Activated B cell treated with CpG ODN at 0.5 μM for 24 hours (primary cell): ENCODE measurements at places on chromosomes 3 and 15. TPM values are rescaled to one million over a fixed set of nuclear protein-coding genes. Genes with fewer than 3 reads are reported as not detected.

GRCh38 chr3:14494279-14494972 lies 45.7 kb downstream of the GRIP2 start:
- H3K4me1 ChIP-seq, result no peaks in the 10 kb centered on the region
- H3K4me3 ChIP-seq, result no peak overlapping the region
- no peak overlapping the region for H3K27ac ChIP-seq

DNA sequence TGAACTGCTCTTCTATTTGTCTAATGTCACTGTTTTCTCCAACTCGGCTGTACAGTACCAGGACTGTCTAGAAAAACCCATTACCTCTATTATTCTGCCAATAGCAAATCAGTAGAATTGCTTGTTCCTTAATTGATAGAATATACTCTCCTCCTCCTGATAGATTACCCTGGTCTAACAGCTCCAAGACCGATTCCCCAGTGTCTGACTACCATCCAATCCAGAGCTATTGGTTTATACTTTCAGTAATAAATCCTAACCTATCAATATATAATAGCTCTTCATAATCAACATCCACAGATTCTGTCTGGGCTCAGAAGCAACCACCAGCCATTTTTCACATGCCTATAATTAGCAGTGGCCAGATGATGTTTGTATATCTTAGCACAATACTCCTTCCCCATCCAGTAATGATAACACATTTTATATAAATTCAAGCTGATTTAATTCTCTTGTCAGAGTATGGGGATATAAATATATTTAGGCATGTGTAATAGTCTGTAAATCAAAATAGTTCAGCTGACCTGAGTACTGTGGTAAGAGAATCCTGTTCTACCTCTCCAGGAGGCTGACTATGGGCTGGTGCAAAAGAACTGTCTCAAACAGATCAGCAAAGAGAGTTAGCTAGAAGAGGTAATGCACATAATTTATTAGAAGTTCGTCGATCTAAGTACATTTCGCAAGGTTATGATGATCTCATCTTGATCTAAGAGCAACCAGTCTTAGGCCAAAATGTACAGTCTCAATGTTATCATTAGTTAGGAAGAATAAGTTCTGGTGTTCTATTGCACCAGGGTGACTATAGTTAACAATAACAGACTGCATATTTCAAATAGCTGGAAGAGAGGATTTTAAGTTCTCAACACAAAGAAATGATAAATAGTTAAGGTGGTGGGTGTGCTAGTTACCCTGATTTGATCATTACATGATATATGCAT lies 193.4 kb downstream of the SHOX2 start:
- no peak overlapping the region for H3K27ac ChIP-seq
- no peaks in the 10 kb centered on the region for H3K36me3 ChIP-seq
- no peak for DNase-seq

DNA sequence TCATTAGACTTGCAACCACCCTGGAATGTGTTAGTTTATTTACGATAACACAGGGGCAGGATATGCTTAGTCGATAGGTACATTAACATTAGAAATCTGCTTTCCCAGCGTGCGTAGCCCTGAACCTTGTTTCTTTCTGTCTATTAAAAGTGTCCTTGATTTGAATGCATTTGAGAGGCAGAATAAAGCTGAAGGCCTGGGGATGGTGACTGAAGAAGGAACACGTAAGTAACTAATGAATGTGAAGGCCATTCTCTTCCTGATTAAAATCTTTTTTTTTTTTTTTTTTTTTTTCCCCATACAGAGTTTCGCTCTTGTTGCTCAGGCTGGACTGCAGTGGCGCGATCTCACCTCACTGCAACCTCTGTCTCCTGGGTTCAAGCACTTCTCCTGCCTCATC lies 142.8 kb upstream of the CHRM5 start:
- H3K27ac ChIP-seq, result no peak overlapping the region
- H3K36me3 ChIP-seq, result no peaks in the 10 kb centered on the region
- no peak overlapping the region for H3K4me3 ChIP-seq
- no peaks in the 10 kb centered on the region for H3K4me1 ChIP-seq
- peaks cover 7% of the 10 kb centered on the region for H3K27me3 ChIP-seq

The FBXO22 gene
- 19.6 and 24.4 TPM in 2 replicates for total RNA-seq

The PGBD4 gene
- total RNA-seq, result 4.8 and 5.3 TPM in 2 replicates
